ENCODE measurements at places on chromosomes 16 and 17.

DNA sequence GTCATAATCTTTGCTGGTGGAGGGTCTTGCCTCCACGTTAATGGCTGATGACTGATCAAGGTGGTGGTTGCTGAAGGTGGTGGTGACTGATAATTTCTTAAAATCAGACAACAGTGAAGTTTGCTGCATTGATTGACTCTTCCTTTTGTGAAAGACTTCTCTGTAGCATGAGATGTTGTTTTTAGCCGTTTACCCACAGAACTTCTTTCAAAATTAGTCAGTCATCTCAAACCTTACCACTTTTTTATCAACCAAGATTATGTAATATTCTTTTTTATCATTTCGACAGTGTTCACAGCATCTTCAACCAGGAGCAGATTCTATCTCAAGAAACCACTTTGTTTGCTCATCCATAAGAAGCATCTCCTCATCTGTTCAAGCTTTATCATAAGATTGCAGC, 5.9 kb downstream of the UQCRC2 start:
- no peak for DNase-seq

DNA sequence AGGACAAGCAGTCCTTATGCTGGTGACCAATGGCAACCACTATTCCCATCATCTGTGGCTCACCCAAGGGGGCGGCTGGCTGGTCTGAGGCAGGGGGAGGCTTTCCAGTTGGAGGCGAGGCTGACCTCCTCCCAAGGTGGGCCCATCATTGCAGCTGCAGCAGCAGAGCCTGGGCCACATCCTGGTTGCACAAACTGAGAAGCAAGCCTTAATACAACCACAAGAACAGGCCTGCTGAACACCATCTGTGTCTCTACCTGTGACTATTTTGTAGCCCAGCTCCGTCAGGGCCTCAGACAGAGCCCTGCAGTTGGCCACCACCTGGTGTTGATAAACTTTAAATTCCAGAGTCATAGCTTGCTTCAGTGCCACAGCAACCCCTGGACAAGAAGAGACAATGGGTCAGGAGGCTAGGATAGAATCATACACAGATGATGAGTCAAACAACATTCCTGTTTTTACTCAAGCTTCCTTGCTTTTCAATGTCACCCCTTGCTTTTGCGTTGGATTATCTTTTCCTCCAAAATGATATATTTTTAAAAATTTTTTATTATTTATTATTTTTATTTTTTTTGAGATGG, 17.9 kb downstream of the SMCR8 start:
- no peak for DNase-seq

GRCh38 chr16:13081825-13082331, 180.5 kb downstream of the SHISA9 start:
- DNase-seq = no peak

DNA sequence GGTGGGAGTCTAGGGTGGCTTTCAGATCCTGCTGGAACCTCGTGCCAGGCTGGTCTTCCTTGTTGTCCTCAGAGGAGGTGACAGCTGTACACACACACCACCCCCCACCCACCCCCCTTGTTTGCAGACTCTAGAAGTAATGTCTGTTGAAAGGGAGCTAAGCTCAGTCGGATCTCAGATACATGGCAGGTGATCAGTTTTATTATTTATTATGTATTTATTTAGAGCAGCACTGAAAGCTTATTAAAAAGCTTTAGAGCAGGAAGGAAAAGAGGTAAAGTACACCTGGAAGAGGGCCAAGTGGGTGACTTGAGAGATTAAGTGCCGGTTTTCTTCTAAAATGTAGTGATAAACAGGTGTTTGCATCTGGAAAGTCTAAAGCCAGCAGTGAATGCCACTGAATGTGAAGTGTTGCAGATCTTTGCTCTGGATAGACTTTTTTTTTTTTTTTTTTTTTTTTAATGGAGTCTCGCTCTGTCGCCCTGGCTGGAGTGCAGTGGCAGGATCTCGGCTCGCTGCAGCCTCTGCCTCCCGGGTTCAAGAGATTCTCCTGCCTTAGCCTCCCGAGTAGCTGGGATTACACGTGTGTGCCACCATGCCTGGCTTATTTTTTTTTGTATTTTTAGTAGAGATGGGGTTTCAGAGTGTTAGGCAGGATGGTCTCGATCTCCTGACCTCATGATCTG, 40.2 kb downstream of the FOXK2 start:
- DNase-seq = no peak

GRCh38 chr17:67532326-67532871, 155.3 kb downstream of the PITPNC1 start:
- no peak for DNase-seq

DNA sequence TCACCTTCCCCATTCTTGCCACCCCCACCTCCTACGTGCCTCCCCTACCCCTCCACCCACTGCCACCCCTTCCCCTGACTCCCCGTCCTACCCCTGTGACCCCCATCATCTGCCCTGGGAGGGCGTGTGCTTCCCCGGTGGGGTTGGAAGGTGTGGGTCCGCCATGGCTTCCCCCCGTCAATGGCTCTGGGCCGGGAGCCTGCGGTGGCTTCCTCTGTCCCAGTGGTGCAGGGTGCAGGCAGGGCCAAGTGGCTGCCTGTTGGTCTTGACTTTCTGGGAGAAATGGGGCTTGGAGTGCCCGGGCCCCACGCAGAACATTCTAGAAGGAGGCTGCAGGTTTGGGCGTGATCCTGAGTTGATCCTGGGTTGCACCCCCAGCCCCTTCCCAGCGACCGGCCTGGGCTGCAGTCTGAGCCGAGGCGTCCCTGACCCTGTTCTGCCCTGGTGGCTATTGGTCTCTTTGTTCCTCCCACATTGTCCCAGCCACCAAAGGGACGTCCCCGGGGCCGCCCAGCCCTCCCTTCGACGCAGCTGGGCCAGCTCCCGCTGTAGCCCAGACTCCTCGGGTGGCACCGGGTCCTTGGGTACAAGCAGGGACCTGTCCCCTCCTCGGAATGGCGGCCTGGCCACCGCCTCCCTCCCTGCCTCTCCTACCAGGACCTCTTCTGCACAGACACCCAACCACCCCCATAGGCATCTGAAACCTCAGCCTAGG, 25.7 kb downstream of the GSE1 start:
- no peak for DNase-seq

- no peak for DNase-seq
These were observed 65.3 kb upstream of the NFAT5 start for GRCh38 chr16:69500496-69500895.

- no peak for DNase-seq
These were observed 96.6 kb downstream of the METRNL start for GRCh38 chr17:83175822-83176622.

- no peak for DNase-seq
These were observed 53.5 kb downstream of the PARN start for GRCh38 chr16:14576532-14576931.

DNA sequence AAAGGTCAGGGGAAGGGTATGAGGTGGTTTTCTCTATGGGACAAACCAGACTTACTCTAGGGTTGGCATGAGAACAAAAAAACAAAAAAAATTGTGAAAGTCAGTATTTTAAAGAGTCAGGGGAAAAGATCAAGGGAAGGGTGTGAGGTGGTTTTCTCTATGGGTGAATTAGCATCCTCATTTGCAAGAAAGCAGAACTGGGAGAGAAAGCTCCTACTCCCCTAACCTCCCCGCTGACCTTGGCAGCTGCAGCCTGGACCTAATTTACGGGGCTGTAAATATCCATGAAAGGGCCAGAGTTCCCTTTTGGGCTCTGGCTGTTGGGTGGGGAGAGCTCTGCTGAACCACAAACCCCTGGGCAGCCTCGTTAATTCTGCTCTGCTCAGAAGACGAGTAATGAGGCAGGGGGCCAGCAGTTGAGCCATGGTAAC, 10.6 kb downstream of the RHBDL3 start:
- no peak for DNase-seq

DNA sequence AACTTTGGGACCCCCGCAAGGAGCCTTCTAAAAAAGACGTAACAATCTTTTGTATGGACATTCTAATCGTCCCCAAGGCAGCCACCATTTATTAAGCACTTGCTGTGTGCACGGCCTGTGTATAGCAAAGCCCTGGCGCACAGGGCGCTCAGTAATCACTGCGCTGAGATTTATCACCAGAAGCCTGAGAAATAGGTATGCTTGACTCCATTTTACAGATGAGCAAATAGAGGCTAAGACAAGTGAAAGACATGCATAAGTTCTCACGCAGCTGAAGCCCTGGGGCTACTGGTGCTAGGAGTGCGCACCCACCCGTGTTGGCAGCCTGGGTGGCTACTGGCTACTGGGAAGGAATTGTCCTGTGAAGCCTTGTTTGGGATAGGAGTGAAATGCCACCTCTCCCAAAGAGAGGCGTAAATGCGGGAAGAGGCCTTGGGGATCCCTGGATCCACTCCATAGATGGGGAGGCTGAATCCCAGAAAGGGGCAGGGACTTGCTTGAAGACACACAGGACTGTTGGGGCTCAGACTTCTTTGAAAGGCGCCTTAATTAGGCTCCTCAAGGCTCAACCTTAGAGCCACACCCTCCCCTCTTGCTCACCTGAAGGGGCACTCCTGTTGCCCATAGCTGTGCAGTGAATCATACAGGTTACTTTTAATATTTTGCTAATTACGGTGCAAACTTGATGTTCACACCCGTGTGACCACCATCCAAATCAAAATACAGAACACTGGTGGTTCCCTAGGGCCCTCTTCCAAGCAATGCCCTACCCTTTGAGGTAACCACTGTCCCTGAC, 634 bp upstream of the NATD1 start:
- DNase-seq = no peak
